ENCODE measurements at places on chromosomes 3 and 15. TPM values are rescaled to one million over a fixed set of nuclear protein-coding genes. Genes with fewer than 3 reads are reported as not detected.

The SLC24A5 gene
- total RNA-seq, result not detected

The DUOXA2 gene
- 1.2 TPM for total RNA-seq

The PIGBOS1 gene
- total RNA-seq, result 8.6 TPM

The SLC12A8 gene
- 9.0 TPM for total RNA-seq

The TTLL13 gene
- not detected for total RNA-seq

The HIGD1A gene
- total RNA-seq, result 137 TPM

The CCR1 gene
- 1.2 TPM for total RNA-seq

The SKOR1 gene
- 0.31 TPM for total RNA-seq

The DCLK3 gene
- 1.3 TPM for total RNA-seq

- DNase-seq, result no peak
These were observed 6.1 kb downstream of the BCL6 start for GRCh38 chr3:187739094-187739560.

DNA sequence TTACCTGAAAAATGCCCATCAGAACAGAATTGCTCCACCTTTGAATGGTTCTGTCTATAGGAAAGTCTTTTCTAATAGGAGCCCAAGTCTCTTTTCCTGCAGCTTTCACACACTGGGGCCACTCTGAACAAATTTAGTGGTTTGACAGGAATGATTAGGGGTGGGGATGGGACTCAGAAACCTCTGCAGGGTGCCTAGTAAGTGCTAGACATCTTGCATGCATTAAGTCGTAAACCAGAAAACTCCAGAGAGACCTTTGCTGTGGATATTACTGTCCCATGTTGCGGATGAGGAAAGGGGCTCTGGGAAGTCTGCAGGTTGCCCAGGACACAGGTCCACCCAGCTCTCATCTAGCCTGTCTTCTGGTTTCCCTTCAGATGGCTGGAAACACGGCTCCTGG is 189.7 kb downstream of the OPA1 start:
- DNase-seq, result no peak

- no peak for DNase-seq
These were observed 161.1 kb upstream of the STT3B start for GRCh38 chr3:31371484-31372177.

DNA sequence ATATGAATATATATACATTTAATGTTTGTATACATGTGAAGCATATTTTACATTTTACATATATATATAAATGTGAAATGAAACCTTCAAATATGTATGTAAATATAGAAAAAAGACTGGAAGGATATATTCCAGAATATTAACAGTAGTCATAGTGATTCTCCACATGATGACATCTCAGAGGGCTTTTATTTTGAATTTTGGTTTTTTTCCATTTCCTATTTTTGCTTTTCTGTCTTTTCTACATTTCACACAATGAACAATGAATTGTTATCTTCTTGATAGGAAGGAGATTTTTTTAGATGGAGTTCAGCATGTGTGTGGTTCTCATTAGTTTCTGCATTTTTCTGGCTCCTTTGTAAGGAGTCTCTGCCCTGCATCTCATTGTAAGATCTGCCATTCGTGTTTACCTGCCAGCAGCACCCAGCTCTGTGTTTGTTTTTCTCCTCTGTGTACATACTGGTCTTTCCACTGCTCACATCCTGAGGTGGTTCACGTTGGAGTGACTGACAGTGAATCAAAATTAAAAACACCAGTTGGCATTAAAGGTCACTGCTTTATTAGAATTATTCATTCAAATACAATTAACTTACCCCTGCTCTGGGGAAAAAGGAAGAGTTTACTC is 425.3 kb upstream of the MDFIC2 start:
- no peak for DNase-seq

- DNase-seq, result no peak
These were observed 83.6 kb upstream of the TSEN2 start for GRCh38 chr3:12400616-12401194.

- DNase-seq, result no peak
These were observed 102.8 kb downstream of the FRMD5 start for GRCh38 chr15:44092221-44092620.

GRCh38 chr3:39279745-39280517 is at the start of gene CX3CR1:
CX3CR1 (minus strand) TSS chr3:39280036; CDS start chr3:39266509, 13,527 bp downstream.
- DNase-seq, result peak; percentile 23

- DNase-seq, result no peak
These were observed 16.3 kb downstream of the FAN1 start for GRCh38 chr15:30919877-30920550.

GRCh38 chr15:29811691-29812383 is 10.4 kb downstream of the TJP1 start:
- no peak for DNase-seq

DNA sequence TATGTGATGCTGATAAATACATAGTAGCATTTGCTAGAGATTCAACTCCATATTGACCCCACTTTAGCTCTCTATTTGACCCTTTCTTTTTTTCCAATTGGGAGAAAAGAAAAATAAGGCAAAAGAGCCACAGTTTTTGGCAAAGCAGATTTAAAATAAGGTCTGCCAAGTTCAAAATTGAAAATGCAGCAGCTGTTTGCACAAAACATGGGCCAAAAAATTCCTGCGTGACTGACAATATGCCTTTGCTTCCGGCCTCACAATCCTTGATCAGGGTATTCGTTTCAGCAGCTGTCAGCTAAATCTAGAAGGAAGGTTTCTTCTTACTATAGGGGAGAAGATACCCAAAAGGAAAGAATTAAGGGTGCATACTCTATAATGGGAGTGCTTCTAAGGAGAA is 563.5 kb upstream of the CCDC54 start:
- peak; percentile 93 for DNase-seq

- DNase-seq, result no peak
These were observed 43.0 kb downstream of the ABHD5 start for GRCh38 chr3:43733459-43734384.

GRCh38 chr3:166456286-166456685 is 619.1 kb upstream of the BCHE start:
- no peak for DNase-seq

- DNase-seq, result peak; percentile 78
These were observed 1.5 kb downstream of the SEMA6D start for GRCh38 chr15:47718497-47719437.

DNA sequence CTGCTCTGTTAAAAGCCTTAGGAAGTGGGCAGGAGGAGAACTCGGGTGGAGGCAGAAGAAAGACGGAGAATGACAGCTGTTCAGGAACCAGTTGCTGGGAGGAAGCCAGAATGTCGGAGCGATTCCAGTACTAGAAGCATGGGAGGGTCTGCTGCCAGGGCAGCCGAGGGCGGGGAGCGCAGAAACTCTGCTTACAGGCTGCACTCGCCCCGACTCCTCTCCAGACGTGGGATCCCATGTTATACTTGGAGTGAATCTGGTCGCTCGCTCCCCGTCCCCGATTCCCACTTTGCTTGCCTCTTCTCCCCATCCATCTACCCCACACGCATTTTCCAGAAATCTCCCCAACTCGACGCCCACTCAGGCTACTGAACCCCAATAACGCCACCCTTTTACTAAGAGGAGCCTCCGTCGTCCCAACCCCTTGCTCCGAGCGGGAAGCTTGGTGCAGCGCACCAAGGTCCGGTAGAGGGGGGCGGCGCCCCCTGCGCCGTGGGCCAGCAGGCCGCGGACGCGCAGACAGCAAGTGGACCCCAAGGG is 665 bp downstream of the GATM start:
- peak; percentile 95 for DNase-seq

- no peak for DNase-seq
These were observed 65.4 kb downstream of the SERP1 start for GRCh38 chr3:150480877-150481276.

DNA sequence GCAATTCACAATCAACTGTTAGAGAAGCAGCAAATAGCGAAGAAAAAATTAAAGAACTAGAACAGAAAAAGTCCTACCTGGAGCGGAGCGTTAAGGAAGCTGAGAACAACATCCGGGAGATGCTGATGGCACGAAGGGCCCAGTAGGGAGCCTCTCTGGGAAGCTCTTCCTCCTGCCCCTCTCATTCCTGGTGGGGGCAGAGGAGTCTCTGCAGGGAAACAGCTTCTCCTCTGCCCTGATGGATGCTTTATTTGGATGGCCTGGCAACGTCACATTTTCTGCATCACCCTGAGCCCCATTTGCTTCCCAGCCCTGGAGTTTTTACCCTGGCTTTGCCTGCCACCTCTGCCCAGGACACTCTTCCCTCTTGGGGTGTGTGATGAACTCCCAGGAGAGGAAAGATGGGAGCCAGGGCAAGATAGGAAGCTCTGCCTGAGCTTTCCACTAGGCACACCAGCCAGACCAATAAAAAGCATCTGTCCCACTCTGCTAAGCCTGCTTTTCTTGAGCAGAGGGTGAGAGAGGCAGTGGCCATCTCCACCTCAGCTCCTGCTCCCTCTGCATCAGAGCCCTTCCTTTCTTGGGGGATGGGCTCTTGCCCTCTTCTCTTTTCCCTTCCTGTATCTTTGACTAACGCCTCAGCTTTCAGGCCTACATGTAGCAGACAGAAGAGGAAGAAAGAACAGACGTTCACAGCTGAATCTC is 39.4 kb downstream of the PPARG start:
- no peak for DNase-seq

GRCh38 chr15:39963786-39964185 is 29.9 kb downstream of the EIF2AK4 start:
- DNase-seq, result no peak
